ENCODE measurements at places on chromosomes 7 and 10. TPM values are rescaled to one million over a fixed set of nuclear protein-coding genes. Genes with fewer than 3 reads are reported as not detected.

Gene ELFN1
- polyA plus RNA-seq: 0.99 TPM

Gene RNF148
- not detected for polyA plus RNA-seq

Gene ECD
- 32.7 TPM for polyA plus RNA-seq

Gene PDE1C
- polyA plus RNA-seq: 19.6 TPM

Gene AKR1D1
- polyA plus RNA-seq: not detected

Gene EN2
- not detected for polyA plus RNA-seq

Gene NRBF2
- 20.7 TPM for polyA plus RNA-seq

Gene MACC1
- polyA plus RNA-seq: not detected

Gene BPGM
- 25.0 TPM for polyA plus RNA-seq

Gene TBX20
- not detected for polyA plus RNA-seq

Gene CCL24
- polyA plus RNA-seq: not detected

Gene ABCA13
- 0.34 TPM for polyA plus RNA-seq
